ENCODE measurements at places on chromosomes 16 and 17.

DNA sequence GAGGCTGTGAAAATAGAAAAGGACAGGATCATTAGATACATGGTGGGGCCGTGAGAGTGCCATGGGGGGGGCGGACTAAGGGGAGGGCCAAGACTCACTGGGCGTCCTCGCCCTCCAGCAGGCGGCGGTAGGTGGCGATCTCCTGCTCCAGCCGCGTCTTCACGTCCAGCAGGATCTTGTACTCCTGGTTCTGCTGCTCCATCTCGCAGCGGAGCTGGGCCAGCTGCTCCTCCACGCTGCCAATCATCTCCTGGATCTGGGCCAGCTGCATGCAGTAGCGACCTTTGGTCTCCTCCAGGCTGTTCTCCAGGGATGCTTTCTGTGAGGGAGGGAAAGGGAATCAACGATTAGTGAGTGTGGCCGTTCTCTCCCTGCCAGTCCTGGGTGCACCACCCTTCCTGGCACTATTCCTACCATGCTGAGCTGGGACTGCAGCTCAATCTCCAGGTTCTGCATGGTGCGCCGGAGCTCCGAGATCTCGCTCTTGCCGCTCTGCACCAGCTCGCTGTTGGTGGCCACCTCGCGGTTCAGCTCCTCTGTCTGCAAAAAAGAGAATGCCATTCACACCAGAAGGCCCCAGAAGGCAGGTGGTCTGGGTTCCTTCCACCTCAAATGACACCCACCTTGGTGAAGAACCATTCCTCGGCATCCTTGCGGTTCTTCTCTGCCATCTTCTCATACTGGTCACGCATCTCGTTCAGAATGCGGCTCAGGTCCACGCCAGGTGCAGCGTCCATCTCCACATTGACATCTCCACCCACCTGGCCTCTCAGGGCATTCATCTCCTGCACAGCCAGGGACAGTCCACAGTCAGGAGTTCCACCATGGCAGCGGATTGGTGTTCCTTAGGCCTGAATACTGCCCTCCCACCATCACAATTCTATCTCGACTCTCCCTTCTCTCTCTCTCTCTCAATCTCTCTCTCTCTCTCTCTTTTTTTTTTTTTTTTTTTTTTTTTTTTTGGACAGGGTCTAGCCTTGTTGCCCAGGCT lies 3.3 kb downstream of the KRT14 start:
- DNase-seq = no peak

- no peak for DNase-seq
These were observed 63.6 kb downstream of the MAF start for GRCh38 chr16:79536958-79537357.

GRCh38 chr16:46428108-46429061 lies 192.8 kb downstream of the SHCBP1 start:
- DNase-seq = no peak

DNA sequence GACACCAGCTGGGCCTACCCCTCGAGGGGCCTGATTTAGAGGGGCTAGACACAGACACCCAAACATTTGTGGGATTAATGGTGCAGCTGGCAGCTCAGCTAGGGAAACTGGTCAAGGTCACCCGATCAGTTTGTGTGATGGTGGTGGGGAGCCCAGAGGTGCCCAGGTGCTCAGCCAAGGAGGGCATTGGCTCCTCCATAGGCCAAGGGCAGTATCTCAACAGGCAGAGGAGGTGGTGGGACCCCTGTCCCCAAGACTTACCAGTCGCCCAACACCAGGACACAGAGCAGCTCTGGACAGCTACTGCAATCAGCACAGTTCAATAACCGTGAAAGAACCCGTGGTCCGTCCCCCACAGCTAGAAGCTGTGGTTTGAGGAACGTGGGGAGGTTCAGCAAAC lies 120.9 kb downstream of the C16orf78 start:
- DNase-seq = no peak

- DNase-seq = no peak
These were observed 1.8 kb downstream of the RNF43 start for GRCh38 chr17:58415371-58416055.

- DNase-seq = no peak
These were observed 32.9 kb downstream of the ITGAM start for GRCh38 chr16:31292704-31293103.

GRCh38 chr17:63939884-63940283 lies 7.8 kb upstream of the CD79B start:
- no peak for DNase-seq

- DNase-seq = no peak
These were observed 147.1 kb downstream of the FOXL1 start for GRCh38 chr16:86725401-86725800.

DNA sequence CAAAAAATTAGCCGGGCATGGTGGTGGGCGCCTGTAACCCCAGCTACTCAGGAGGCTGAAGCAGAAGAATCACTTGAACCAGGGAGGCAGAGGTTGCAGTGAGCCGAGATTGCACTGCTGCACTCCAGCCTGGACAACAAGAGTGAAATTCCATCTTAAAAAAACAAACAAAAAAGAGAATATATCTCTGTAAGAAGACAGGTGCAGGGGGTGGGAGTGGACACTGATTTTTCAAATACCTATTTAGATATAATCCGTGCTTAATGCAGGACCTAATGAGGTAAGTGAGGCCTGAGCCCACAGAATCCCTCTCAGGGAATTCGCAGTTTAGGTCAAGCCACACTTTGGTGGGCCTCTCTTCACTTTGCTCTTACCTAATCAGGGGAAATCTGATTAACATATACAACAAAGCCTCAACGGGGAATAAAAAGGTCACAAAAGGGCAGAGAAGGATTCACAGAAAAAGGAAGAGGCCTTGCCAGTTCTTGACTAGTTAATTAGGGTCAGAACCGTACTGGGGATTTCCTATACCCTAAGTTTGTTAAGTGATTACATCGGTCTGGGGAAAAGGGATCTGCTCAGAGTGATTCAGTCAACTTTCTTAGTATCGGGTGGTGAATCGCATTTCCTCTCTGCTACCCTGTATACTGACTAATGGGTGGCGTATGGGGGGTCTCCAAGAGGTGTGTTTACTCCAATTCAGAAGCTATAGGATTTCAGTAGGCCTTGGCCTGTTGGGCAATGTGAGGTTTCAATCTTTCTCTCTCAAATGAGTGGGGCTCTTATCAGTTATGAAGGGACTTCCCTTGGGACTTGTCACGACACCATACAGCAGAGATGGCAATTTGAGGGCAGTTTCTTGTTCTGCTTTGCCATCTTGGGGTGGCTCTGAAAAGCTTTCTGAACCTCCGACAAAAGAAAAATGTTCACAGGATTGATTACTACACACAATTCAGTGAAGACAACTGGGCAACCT lies 1.9 kb upstream of the NFAT5 start:
- peak; percentile 17 for DNase-seq

- DNase-seq = peak; percentile 65
These were observed 119.2 kb upstream of the CACNG5 start for GRCh38 chr17:66715745-66716156.
